GM13976 (cell line): ENCODE measurements at places on chromosomes 6 and 20.

DNA sequence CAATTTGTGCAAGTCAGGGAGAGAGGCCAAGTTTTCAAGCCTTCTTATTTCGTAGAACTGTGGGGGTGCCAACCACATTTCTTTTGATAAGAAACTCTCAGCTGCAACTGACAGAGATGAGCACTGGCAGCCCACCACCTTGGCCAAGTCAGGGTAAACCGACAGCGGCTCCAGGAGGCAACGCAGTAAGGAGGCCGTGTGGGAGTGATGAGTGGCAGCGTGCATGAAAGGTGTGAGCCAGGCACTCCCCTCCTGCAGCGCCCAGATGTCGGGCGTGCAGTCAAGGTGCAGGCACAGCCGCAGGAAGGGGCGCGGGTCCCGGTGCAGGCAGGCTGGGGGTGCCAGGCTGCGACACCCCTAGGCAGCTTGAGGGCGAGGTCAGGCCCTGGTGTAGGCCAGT is 49.2 kb upstream of the HDAC2 start:
- DNase-seq = no peak

- no peak for DNase-seq
These were observed 75.6 kb upstream of the GNRH2 start for GRCh38 chr20:2967841-2968240.

DNA sequence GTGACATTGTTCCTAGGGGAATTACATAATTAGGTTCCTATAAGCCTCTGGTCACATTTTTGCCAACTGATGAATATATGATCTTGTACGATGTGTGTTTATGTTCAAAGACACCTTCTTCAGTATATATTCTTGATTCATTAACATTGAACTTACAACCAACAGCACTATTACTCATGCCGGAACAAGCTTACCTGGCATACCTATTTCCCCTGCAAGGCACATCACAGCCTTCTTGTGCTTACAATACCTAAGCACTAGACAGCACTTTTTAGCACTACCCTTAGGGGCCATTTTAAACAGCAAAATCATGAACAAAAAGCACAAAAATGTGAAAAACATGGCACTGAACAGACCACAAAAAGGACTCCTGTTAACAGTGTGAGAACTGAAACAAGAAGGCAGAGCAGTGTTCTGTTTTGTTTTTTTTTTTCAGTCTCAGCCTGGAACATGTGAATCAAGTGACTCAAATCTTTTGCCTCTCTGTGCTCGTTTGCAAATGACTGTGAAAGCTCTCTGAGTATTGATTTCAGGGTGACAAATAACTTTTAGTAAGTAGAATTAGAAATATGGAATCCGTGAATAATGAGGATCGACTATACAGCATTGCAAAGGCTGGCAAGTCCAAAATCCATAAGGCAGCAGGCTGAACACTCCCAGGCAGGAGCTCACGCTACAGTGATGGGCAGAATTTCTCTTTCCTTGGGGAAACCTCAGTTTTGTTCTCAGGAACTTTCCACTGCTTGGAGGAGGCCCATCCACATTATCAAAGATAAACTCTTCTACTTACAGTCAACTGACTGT is 102.3 kb upstream of the TSHZ2 start:
- no peak for DNase-seq

GRCh38 chr6:11770546-11771466 is 7.8 kb downstream of the ADTRP start:
- DNase-seq = peak; percentile 50

DNA sequence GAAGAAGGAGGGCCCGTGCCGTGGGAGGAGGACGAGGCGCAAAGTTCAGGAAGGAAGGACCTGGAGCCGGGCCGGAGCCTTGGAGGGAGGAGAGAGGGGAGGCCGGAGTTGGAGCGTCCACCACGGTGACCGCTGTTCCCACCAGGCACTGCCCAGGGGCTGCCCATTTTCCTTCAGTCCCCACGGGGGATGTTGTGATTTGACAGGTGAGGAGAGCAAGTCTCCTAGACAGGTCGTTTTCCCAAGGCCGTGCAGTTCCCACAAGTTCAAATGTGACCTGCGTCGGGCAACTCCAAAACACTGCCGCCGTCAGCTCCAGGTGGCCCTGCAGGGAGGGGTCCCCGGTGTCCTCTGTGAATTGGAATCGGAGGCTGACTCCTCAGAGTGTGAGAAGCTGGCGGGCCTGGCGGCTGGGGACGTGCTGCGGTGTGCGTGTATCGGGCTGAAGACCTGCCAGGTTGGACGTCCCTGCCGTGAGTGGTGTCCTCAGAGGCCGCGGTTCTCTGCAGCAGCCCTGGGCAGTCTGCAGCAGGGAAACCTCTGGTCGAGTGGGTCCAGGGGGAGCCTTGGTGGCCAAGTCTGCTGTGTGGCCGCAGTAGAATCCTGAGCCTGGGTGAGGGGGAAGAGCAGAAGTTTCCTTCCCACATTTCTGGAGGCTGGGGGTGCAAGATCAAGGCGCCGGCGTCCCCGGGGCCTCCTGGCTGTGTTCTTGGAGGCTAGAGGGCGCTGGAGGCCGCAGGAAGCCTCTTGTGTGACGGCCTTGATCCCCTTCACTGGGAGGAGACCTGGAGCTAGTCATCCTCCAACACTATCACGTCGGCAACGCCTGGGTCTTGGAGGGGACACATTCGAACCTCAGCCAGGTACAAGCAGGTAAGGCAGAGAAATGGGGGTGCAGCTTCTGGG is 115.1 kb upstream of the FRMD1 start:
- DNase-seq = no peak

- no peak for DNase-seq
These were observed 564.8 kb downstream of the RFPL4B start for GRCh38 chr6:112911959-112912358.

DNA sequence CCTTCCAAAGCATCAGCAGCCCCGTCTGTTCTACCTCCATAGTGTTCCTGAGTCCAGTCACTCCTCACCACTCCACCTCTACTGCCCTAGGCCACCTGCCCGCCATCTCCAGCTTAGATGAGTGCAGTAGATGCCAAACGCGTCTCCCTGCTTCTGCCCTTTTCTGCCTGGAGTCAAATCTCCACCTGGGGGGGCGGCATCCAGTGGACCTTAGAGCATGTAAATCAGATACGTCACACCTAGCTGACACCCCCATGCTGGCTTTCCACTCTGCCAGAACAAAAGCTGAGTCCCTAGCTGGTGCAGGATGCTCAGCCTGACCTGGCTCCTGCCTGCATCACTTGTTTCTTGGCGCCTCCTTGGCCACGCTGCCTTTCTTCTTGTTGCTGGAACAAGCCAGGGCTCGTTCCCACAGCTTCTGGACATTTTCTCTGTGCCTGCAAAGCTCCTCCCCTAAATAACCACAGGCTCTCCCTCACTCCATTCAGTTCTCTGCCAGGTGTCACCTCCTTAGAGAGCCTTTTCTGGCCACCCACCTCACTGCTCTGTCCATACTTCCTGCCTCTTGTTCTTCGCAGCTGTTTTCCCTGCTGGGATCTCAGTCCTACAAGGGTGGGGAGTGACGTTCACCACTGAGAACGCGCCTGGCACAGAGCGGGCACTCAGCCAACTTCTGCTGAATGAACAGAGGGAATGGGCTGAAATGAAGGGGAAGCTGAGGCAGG is 5.8 kb downstream of the DDR1 start:
- DNase-seq = peak; percentile 19

- DNase-seq = no peak
These were observed 199.0 kb downstream of the SOD2 start for GRCh38 chr6:159493898-159494585.

GRCh38 chr6:17318435-17319165 is 37.4 kb downstream of the RBM24 start:
- no peak for DNase-seq

GRCh38 chr6:15349379-15349778 is 103.5 kb downstream of the JARID2 start:
- DNase-seq = no peak

DNA sequence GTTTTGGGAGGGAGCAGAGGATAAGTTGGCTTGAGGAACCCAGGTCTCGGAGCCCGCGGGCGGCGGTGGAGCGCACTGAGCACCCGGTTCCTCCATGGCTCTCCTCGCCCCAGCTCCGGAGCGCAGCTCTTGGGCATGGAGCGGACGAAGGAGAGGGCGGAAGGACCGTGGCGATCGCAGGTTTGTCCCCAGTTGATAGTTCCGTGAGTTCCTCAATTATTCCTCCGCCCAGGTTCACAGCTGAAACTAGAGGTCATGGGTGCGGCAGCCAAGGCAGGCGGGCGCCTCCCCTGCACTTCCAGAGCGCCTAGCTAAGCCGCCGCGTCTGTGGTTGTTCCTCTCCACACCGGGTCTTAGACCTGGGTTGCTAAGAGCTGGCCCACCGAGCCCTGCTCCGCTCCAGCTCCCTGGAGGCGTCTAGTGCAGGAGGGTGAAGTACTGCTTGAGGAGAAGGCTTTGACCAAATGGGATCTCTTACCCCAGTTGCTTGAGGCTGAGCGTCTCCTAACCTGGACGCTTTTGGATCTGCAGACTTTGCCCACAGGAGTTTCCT is at the start of gene HTR1B:
HTR1B (minus strand) TSS at position 184 of the 553 bp plus-strand sequence; CDS start at position 96, 88 bp downstream.
- peak; percentile 32 for DNase-seq

- DNase-seq = no peak
These were observed 91.0 kb upstream of the ESR1 start for GRCh38 chr6:151716526-151716932.

- DNase-seq = no peak
These were observed 25.7 kb downstream of the HMGN3 start for GRCh38 chr6:79208816-79209215.

- DNase-seq = no peak
These were observed 689.4 kb upstream of the MAP3K7 start for GRCh38 chr6:91276315-91276714.

GRCh38 chr6:90146921-90147649 is 149.6 kb downstream of the BACH2 start:
- no peak for DNase-seq

DNA sequence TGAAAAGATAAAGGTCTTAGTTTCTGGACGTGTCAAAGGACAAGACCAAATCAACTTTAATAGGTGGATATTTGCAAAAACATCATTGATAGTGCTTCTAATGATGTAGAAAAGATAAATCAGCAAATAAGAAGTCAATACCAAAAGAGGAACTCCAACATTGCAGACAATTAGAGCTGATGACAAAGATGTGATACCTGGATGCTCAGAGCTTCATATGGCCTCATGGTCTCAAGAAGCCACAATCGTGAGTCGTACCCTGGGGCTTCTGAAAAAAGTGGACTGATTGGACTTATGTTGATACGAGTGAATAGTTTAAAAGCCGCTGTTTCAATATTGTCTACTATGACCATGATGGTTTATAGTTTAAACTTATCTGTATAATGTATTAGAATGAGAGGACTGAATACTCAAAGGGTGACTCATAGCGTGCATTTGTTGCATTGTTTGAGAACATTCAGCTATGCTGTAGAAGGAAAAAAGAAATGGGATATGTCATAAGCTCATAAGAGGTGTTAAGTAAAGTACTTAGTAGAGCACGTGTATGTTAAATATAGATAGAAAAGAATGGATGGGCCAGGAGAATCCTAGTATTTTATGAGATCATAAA is 54.6 kb upstream of the RIPOR2 start:
- DNase-seq = no peak

- no peak for DNase-seq
These were observed 31.5 kb downstream of the NINL start for GRCh38 chr20:25553819-25554296.

DNA sequence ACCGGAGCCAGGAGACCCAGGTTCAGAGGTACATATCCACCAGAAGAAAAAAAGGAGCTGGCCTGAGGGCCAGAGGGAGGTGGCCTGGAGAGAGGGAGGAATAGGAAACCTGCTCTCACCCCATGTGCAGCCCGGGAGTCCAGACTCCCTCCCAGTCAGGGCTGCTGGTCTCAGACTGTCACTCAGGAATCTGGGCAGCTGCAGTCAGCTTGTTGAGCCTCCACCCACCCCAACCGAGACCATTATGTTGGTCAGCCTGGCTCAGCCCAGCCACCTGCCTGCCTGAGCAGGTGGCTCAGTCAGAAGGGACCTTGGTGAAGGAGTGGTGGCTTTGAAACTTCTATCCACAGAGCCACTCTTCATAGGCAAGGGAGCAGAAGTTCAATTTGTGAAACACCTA is 53.3 kb upstream of the EPB41L1 start:
- DNase-seq = no peak

GRCh38 chr6:39088331-39088730 is 26.7 kb downstream of the SAYSD1 start:
- DNase-seq = peak; percentile 17

GRCh38 chr6:32833664-32834063 is 4.9 kb downstream of the TAP2 start:
- no peak for DNase-seq

DNA sequence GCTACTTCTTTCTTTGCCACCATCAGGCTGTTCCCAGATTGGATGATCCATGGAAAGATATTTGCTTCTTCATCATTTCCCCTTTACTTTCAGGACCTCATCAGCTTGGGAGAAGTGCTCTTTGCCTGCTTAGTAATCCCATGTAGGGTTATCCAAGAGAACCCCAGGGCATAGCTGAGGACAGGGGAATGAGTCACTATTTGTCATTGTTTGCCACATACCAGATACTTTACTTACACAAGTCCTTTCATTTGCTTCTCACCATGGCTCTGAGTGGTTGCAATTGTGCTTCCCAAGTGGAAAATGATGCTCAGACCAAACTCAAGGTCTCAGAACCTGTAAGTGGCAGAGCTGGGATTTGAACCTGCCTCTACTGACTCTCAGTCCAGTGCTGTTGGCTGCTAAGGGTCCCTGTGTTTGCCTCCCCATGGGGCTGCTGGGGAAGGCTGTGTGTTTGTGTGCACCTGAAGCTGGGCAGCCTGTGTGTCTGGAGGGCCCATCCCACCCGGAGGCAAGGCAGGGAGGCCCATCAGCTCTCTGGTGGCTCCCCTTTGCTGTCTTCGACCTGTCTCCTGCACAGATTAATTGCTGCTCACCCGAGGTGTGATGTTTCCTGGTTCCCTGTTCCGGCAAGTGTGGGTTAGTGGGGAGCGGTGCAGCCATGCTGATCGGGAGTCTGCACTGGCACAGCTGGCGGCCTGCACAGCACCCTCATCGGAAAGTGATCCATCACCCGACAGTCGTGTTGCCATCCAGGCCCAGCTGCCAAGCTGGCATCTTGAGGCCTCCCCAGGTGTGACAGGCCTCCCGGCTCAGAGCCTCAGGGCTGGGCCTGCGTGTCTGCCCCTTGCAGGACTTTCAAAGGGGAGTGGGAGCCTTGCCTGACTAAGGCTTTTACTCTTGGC is 228.8 kb downstream of the DHX35 start:
- no peak for DNase-seq

DNA sequence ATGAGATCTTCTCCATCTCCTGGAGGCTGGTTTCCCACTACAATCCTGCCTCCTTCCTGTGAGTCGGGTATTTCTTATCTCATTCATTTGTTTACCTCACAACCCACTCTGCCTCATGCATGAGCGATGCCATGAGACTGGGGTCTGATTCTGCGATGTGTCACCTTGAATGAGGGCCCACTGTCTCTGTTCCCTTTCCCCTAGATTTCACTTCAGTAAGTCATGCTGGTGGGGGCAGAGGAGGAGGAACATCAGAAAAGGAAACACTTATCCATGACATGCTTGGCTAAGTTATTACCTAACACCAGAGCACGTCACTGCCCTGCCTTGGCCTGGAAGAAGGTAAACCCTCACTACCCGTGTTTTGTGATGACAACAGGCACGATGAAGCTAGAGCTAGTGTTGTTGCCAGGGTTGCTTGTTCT is 337.4 kb upstream of the PRDM1 start:
- no peak for DNase-seq

GRCh38 chr6:57305761-57306160 is 11.7 kb upstream of the PRIM2 start:
- DNase-seq = no peak

GRCh38 chr6:54095723-54096122 is 15.5 kb upstream of the MLIP start:
- DNase-seq = no peak

- DNase-seq = no peak
These were observed 73.2 kb downstream of the ROS1 start for GRCh38 chr6:117352466-117353081.

GRCh38 chr6:4920914-4921410 is 82.9 kb downstream of the RPP40 start:
- no peak for DNase-seq
